ENCODE measurements at places on chromosomes 16 and 17.
A peak's percentile ranks its signal among the peaks of the same experiment; 100 is the strongest.

DNA sequence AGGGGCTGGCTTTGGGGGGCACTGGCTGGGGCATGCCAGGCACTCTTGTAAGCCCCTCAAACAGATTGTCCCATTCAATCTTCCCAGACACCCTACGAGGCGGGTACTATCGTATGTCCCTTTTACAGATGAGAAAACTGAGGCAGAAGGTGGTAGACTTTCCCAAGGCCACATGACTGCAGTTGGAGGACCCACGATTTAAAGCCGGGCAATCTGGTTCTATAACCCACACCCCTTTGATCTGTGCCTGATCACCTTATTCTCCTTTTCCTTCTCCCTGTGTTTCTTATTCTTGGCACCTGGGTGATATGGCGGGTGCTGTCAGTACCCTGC lies 146.3 kb upstream of the IRX3 start:
- DNase-seq = no peak

- DNase-seq = peak; percentile 77
Observed at GRCh38 chr16:17222871-17223401, 247.8 kb downstream of the XYLT1 start.

DNA sequence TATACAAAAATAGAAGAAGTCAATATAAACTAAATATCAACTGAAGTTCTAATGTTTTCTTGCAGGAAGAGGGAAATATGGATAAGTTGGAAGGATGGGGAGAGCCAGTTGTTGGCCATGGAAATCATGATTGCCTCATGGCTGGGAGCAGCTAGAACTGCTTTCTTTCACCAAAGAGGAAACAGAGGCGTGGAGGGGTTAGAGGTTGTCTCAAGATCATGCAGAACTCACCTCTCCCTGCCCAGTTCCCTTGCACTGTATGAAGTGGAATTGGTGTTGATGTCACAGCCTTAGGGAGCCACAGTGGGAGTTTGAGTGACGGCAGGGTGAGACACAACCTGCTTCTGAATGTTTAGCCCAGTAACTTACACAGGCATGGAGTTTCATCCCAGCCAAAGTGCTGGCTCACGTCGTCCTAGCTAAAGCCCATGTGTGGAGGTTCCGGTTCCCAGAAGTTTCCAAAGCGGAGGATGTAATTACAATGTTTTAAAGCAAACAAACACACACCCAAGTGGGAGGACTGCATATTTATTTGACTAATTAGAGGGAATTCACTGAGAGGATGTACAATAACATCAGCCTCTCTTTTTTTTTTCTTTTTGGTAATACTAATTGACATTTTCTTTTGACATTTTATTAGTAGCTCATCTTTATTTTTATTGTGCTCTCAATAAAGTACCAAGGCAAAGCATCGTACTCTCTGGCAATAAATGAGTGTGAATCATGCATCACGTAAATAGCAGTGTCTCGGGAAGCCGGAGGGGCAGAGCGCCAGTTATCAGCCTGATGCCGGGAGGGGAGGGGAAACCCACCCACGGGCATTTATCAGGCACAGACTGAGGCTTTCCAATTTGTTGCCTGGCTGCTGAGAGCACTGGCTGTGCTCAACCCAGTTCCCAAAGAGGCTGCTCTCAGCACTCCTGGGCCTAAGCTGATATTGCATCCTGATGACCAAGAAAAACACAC lies 118.7 kb upstream of the CDH5 start:
- no peak for DNase-seq

DNA sequence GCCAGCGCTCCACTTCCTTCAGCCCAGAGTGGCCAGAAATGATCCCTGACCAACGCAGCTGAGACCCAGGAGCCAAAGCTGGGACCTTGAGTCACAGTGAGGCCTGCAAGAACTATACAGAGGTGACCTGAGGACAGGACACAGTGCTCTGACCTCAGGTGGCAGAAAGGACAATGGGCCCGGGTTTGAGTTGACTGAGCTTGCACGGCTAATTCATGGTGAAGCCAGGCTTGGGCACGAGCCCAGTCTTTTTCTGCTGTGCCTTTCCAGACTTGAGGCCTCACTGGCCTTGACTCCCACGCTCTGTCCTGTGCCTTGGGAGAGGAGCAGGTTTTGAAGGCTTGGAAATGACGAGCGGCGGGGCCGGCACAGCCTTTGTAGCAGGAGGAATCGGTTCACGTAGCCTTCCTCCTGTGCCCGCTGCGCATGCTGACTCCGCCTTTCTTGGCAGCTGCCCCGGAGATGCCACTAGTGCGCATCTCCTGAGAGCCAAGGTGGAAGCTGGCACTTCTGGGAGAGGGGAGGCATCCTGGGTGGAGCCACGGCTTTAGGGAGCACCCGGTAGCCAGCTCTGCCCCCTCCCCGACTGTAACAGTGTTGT lies 34.9 kb downstream of the NDEL1 start:
- no peak for DNase-seq

DNA sequence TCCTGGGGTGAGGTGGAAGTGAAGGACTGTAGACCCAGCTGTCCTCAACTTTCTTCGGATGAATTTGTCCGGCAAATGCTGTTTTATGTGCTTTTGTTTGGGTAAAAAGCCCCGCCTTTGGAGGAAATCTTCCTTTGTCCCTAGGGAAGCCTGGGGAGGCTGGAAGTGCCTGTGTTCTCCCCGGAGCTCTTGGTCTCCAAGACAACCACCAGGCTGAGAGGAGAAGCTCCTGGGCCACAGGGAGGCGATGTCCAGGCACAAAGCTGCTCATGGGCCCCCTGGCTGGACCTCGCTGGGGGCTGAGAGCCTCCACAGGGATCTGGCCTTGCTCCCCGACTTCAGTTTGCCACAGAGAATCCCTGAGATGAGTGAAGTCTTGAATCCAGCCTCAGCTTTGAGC lies 293.1 kb upstream of the N4BP1 start:
- no peak for DNase-seq

DNA sequence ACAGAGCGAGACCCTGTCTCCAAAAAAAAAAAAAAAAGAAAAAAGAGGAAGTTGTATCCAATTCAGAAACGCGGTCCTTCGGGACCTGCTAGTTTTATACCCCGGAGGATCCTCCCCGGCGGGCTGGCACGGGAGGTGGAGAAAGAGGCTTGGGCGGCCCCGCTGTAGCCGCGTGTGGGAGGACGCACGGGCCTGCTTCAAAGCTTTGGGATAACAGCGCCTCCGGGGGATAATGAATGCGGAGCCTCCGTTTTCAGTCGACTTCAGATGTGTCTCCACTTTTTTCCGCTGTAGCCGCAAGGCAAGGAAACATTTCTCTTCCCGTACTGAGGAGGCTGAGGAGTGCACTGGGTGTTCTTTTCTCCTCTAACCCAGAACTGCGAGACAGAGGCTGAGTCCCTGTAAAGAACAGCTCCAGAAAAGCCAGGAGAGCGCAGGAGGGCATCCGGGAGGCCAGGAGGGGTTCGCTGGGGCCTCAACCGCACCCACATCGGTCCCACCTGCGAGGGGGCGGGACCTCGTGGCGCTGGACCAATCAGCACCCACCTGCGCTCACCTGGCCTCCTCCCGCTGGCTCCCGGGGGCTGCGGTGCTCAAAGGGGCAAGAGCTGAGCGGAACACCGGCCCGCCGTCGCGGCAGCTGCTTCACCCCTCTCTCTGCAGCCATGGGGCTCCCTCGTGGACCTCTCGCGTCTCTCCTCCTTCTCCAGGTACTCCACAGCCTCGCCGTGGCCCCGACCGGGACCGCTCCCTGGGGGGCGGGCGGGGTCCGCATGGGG lies at the start of gene CDH3:
CDH3 (plus strand) TSS at position 596 of the 779 bp plus-strand sequence; CDS start at position 666, 70 bp downstream.
- DNase-seq = no peak

DNA sequence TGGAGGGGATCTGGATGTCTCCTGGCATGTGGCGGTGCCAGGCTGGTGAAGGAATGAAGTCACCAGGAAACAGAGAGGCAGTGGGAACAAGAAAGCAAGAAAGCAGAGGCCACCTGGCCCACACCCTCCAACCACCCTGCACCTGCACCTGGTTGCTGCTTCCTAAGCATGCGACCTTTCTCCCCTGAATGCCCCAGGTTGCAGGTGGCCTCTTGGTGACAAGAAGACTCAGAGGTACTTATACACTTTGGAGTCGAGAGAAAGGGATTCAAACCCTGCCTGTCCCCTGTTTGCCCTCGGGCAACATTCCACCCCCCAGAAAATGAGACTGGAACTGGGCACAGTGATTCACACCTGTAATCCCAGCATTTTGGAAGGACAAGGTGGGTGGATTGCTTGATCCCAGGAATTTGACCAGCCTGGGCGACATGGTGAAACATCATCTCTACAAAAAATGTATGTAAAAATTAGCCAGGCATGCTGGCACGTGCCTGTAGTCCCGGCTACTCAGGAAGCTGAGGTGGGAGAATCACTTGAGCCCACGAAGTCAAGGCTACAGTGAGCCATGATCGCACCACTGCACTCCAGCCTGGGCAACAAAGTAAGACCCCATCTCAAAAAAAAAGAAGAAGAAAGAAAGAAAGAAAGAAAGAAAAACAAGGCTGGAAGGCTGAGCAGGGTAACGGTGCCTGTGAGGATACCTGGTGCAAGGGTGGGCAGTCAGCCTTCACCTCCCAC lies 34.6 kb upstream of the TNRC6C start:
- DNase-seq = no peak

All from inflammatory macrophage (primary cell).